ENCODE measurements at places on chromosomes 11 and 22.
A peak's percentile ranks its signal among the peaks of the same experiment; 100 is the strongest.

- DNase-seq, result peak; percentile 86
Measured at GRCh38 chr22:43014869-43015676, at the start of gene PACSIN2. Gene PACSIN2, minus strand, starts transcription at chr22:43015149. Its CDS starts 103,069 bp downstream, at chr22:42912080.

DNA sequence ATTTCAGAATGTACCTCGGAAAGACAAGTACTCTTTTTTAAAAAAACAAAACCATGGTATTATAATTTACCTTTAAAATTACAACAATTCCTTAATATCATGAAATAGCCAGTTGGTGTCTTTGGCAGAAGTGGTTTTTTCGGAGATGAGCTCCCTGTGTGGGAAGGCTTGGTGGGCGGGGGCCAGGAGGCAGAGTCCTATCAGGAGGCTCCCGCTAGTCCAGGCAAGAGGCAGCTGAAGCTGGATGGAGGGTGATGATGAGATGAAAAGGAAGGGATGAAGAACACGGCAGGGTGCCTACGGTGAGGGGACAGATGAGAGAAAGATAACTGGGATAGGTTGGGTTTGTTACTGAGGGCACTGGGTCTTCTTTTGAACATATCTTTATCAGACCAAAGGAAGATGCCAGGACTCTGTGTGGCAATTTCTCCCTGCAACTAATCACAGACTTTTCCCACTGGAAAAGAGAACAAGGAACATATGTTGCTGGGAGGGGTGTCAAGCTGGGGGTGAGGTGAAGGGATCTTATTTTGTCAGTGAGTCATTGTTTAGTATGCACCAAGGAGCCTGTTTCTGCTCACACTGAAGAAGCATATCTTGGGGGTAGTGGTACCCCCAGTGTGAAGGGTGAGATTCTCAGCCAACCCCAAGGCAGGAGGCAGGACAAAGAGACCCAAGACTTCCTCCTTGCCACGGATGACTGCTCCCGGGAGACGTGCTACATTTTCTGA lies 91.5 kb upstream of the YWHAH start:
- no peak for DNase-seq

DNA sequence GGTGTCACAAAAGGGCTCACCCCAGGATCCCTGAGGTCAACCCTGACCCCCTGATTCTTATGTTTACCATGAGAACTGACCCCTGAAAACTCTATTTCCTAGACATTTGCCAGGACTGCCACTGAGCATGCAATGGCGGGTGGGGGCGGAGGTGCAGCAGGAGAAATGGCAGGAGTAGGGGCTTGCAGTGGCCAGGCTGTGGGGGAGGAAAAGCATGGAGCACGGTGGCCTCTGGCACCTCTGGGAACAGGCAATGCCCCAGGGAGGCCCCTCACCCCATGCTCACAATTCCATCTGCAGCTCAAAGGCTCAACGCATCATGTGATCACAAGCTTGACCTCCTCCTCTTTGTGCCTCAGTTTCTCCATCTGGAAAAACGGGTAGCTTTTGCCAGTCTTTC lies 46.5 kb upstream of the FGF3 start:
- DNase-seq, result no peak

DNA sequence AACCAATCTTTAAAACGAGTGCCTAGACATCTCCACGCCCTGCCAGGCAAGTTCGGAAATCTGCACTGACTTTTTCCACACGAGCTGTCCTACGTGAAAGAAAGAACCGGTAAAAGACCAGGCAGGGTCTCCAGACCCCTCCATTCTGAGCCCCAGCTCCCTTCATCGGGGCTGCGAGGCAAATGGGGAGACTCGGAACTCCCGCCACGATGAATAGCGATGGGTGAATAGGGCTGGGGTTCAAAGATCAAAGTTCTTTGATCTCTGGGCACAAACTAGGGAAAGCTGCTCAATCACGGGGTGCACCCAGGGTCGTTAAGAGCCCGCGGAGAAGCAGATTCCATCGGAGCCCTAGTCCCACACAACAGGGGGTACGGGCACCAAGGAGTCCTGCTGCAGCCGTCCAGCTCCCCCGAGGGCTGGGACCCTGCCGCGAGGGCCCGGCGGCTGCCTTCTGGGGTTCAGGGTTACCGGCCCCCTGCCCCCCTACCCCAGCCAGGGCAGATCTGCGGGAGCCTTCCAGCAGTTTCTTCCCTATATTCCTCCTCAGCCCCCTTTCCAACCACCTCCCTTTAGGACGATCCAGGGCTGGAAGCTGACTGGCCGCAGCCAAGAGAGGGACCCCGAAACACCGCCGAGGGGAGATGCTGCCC lies 1.1 kb downstream of the LRP4 start:
- no peak for DNase-seq

GRCh38 chr11:133955081-133955891 lies 1.5 kb downstream of the IGSF9B start:
- no peak for DNase-seq

DNA sequence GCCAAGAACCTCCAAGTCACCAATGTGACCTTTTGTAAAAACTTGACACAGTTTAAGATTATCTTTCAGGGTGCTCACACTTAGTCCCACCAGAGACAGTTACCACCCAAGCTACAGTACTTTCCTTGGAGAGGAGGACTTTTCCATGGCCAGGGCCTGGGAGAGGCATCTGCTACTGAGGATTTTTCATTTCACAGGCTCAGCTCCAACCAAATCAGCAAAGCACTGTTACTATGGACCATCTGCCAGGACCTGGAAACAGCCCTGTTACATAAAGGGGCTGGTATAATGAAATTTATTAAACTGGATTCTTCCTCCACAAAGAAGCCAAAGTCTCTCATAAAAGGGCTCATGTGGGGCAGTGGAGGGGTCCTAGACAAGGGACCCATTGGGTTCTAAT lies 38.6 kb downstream of the SERGEF start:
- no peak for DNase-seq

DNA sequence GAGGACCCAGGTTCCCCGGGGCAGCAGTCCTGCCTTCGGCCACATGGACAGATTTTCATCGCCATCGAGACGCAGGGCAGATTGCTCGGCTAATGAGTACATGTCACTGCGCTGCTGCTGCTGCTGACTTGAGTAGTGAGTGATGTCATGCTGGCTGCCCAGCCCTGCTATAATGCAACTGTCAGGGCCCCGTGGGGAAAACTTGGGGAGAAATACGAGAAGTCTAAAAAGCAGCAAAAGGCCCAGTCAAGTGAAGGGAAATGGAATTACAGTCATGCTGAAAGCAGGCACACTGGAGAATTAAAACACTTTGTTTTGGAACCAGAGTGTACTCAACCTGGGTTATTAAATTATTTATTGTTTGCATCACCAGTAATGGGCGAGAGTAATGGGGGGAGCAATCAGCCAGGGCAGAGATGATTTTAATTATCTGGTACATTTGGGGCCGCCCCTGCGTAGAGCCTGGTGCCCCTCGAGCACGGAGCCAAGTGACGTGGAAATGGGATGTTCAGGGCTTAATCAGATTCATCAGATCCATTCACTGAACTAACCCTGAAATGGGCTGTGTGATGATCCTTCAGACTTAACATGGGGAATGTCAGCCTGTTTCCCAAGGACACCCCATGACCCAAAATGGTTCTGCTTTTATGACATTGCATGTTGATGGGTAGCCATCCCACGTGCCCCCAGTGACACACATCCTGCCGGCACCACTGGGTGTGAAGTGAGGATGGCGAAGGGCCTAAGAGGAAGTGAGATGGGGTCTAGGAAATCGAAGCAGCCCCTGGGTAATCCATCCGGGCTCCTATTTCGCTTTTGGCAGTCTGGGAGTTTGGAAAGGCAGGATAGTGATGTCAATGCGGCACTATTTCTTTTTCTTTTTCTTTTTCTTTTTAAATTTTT lies 241.6 kb upstream of the CADM1 start:
- DNase-seq, result no peak

DNA sequence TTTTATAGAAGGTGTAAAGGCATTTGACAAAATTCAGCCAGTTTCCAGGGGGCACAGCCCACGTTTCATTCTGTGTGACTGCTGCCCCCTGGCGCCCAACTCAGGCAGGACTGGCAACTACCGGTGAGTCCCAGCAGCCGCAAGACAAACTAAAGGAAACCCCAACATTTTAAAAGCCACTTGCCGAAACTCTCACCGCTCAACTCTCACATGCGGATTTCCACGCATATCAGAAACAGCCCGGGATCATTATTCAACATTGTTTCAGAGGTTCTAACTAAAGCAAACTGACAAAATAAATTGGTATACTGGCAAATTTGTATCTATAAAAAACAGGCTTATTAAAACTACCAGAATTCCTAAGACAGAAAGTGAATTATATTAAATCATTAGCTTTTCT lies 48.2 kb downstream of the MORC2 start:
- no peak for DNase-seq

GRCh38 chr22:46726066-46726985 lies 11.7 kb downstream of the CERK start:
- no peak for DNase-seq

DNA sequence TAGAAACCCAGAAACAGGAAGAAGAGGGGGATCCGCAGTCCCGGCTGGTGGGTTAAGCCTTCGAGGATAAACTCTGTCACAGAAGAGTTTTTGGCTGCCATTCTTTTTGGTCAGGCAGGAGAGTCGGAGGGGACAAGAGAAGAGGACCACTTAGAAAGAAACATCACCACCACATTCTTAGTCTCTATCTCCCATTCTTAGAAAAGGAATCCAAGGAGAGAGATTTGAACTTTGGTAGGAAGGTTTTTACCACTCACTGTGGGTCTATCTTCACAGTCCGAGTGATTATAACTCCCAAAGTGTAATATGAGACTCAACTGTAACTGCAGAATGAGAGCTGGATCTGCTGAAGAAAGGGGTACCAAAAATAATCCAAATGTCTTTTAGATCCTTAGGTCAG lies at the start of gene OR8B12:
Gene OR8B12 (minus strand): TSS at position 101 of the 400 bp plus-strand sequence. CDS start 0 bp downstream, at position 101.
- no peak for DNase-seq

DNA sequence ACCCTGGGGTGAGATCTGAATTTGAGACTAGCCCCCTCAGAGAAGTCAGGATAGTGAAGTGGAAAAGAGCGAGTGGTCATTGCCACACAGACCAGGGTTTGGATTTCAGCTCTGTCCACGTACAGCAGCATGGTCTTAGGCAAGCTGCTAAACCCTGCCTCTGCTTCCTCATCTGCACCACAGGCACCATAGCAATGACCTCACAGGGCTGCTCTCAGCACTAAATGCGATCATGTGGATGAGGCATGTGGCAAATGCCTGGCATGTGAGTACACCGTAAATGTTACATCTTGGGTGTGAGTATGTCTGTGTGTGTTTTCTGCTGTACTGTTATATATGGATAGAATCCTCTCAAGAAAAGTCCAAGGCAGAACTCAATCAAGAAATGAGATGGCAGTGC lies 15.8 kb downstream of the NAV2 start:
- DNase-seq, result no peak

DNA sequence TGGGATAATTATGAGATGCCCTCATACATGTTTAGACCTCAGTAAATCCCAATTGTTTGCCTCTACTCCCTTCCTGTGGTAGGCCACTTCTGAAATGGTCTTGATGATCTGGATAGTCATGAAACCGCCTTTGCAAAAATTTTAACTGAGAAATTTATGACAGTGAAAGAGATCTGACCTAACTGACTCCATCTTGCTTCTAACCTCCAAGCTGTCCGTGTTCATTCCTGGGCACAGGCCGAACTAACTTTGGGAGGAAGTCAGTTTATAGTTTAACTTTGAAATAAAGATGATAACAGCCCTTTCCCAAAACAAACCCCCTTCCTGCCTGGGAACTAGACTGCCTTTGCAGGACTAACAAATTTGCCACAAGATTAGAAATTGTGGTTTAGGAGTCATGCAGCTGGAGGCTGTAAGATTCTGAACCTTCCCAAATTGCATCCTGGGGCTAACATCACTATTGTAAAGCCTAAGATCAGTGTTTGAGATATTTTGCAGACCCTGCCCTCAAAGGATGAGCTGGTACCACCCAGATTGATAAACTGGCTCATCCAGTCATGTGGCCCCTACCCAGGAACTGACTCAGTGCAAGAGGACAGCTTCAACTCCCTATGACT lies 19.9 kb upstream of the CTR9 start:
- DNase-seq, result no peak

DNA sequence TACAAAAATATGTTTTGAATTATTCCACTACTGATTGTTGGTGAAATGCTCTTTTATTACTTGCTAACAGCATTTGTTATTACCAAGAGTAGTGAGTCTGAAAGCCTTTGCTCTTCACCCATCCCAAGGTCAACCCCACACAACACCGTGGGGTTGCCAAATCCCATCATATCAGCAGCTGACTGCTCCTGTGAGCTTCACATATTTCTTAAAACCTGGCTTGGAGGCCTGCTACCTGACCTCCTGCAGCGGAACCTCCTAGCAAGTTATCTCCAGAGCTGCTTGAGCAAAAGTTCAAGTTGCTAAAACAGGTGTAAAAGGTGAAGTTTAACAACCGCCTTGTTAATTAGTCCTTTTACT lies 20.1 kb upstream of the EIF3M start:
- no peak for DNase-seq

DNA sequence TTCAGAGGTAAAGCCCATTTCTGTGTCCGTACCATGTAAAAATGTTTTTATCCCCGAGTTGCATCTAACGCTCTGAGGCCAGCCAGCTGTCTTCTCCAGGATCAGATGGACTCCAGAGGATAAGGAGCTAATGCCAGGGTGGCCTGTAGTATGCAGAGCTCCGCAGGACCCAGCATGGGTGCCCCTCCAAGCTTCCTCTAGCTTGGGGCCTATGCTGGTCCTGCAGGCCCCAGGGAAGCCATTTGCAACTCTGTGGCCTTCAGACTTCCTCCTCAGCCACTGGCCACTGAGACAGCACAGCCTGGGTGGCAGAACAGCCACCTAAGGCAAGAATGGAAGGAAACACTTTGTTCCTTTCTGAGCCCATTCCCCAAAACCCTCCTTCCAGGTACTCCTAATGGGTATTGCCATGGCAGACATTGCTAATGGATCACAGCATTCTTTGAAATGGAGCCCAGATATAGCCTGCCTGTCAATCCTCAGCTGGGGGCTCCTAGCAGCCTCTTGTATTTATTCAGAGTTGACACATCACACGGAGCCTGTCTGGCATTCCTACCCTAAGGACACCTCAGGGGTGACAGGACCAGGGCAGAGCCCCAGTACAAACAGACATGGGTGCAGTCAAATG lies 4.7 kb downstream of the ADA2 start:
- DNase-seq, result no peak

- no peak for DNase-seq
Measured at GRCh38 chr11:8273287-8273686, 9.6 kb upstream of the LMO1 start.

GRCh38 chr11:64568584-64569140 lies 22.4 kb upstream of the SLC22A12 start:
- no peak for DNase-seq
